Activated naive CD4-positive, alpha-beta T cell treated with anti-CD3 and anti-CD28 coated beads, Interleukin-2, amount 50 U/mL, for 16 hours (primary cell): ENCODE measurements at places on chromosomes 16 and 17.

DNA sequence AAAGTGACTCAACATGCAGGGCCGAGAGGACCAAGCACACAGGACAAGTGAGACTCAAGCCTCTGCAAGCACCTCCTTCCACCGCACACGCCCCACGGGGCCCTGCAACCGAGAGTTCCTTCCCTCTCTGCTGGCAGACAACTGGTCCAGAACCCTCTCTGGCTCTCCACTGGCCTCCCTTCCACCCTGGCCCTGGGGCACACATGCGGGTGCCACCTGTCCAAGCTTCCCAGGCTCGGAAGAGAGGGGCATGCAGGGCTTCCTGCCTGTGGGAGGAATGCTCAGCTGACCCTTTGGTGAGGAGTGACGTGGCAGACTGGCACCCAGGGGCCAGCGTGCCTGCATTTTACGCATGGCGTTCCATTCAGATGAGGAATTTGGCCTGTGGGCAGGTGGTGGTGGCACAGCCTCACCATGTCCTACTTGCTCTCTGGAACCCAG is 59.8 kb downstream of the PIPOX start:
- DNase-seq: no peak

GRCh38 chr16:90033387-90033786 is 14.1 kb upstream of the DBNDD1 start:
- no peak for DNase-seq

- no peak for DNase-seq
Observed at GRCh38 chr16:16973707-16974591, 496.8 kb downstream of the XYLT1 start.

DNA sequence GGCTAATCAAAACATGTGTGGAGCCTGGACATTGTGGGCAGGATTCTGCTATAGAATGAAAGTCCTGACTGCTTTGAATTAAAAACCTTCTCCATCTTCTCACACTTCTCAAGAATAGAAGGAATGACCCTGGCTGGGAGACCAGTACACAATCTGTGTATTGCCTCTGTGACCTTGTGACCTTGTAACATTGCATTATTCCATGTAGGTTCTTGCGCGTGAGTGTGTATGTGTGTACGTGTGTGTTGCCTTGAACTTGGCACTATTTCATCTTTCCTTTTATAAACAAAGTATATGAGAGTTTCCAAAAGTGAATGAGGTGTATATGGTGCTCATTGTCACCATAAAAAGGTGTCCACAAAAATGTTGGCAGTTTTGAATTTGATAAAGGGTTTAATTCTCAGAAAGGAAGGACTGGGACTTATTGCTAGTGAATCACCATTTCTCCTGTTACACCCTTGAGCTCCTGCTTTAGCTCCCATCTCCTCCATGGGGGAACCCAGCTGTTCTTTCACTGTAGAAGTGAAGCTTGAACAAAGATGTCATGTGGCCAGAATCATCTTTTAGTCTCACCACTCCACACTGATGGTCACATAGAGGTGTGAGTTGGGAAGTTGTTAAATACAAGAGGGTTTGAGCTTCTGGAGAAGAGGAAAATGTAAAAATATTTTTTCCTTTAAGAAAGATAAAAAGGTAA is 244.9 kb downstream of the FTO start:
- DNase-seq: no peak

GRCh38 chr17:67266496-67266895 is 21.5 kb upstream of the HELZ start:
- no peak for DNase-seq

DNA sequence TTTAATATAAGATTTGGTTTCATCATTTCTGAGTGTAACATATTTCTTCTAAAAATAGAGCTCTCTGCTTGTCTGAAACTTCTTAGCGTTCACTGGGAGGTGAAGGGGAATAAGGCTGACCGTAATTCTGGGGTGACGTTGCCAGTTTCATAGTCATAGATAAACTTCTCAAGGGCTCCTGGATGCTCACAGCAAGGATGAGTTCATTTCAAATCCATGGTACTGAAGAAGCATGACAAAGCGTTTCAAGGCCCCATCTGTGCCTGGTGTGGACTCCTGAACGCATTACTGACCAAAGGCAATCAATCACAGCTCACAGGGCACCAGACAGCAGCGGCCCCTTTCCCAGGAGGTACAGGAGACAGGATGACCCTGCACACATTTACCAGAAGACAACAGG is 12.0 kb upstream of the EVPL start:
- no peak for DNase-seq

DNA sequence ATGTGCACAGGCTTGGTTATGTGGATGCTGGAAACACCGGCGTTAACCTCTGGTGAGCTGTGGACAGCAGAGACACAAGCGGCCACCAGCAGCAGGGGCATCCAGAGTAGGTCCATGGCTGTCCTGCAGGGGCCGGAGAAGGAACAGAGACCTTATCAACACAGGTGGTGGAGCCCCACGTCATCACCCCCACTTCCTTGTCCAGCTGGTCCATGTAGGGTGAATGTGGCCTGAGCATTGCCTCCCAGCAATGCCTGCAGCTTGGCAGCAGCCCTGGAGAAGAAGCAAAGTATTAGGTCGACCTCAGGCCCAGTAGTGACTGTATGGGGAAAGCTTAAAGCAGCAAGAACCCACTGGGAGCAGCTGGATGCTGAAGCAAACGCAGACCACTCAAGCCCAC is 5.4 kb downstream of the PDILT start:
- no peak for DNase-seq

GRCh38 chr17:7476494-7476893 is 2.9 kb downstream of the ZBTB4 start:
- no peak for DNase-seq

DNA sequence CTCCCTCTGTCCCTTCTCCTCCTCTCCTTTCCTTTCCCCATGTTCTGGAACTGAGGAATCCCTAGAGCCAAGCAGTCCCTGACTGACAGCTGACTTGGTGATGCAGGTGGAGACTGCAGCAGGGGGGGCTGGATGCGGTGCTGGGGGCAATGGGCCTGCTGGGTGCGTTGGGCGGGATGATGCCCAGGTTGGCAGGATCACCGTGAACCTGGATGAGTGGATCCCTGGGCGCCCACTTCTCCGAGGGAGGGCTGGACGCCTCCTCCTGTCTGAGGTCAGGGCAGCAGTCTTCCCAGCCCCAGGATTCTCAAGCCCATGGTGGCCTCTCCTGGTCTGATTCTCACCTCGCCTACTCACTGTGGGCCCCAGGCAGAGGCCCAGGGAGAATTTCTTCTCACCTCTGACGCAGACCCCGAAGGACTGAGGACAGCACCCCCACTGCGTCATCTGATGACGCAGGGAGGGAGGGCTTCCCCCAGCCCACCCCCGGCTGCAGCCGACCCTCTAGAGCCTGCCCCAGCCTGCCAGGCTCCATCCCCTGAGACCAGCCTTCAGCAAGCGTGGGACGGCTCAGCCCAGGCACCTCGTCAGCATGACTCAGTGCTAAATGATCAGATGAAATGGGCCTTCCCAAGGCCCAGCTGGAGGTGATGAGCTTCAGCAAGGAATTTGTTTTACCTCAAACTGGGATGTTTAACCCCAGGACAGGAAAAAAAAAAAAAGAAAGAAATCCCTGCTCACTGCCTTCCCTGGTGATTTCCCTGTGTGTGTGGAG is 188.0 kb upstream of the TNRC6C start:
- DNase-seq: no peak
